ENCODE measurements at places on chromosomes 1 and 21.
A peak's percentile ranks its signal among the peaks of the same experiment; 100 is the strongest.

DNA sequence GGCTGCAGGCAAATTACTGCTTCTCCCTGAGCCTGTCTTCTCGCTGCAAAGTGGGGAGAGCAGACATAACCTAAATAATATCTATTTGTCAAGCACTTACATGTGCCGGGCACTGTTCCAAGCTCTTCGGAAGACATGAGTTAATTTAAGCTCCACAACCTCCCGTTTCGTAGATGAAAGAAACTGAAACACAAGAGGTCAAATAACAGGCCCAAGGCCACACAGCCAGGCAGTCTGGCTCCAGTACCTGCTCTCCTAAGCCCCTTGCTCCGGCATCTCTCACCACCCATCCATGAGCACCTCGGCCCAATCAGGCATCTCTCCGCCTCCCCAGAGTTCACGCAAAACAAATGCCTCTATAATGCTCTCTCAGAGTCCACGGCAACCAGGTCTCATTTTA, 65.4 kb downstream of the TAS1R2 start:
- no peak for DNase-seq

DNA sequence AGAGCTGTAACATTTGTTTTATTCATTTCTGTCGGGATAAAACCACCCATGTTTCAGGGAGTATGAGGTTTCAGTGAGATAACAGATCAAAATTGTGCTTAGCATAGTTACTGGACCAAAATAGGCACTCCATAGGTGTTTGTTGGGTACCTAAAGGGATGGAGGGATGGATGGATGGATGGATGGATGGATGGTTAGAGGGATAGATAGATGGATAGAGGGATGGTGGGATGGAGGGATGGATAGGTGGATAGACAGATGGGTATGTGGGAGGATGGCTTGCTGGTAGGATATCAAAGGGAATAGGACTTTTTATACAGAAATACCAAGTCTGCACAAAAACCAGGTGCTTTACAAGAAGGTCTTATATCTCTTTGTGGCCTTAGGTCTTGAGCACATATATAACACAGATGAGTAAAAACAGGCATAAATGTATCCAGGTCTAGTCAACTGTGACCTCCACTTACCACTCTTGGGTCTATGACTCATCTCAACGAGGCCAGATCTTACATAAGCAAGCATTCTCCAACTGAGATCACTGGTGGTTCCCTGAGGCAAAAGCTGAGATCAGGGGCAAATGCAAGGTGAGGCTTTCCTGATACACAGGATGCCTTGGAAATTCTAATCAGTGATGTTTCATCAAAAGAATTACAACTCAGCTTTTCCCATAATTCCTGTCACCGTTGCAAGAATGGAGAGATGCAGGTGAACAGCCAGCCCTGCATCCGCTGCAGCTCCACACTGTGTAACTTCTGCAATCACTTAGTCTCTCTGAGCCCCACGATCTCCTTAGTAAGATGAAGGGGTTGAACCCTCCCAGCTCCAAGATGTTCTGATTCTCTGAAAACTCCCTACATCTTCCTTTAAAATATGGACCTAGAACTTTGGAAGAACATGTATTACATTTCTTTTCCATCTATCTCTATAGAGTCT, 32.0 kb downstream of the PTAFR start:
- no peak for DNase-seq

- DNase-seq = no peak
Measured at GRCh38 chr1:205670611-205671430, 9.5 kb downstream of the SLC45A3 start.

DNA sequence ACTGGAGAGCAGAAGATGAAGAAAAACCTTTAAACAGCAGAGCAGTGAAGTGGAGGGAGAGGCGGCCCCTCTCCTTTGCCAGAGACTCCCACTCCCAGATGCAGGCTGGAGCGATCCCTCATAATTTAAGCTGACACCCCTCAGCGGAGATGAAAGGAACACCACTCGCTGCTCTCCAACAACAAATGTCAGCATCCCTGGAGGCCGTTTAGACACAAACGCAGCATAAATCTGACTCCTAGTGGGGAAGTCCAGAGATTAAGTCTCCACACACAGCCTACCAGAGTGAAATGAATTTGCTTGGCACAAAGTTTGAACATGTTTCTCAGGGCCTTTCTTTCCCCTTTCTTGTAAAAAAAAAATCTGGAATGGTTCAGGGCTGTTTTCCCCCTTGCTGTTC, 137.8 kb downstream of the LMX1A start:
- no peak for DNase-seq

DNA sequence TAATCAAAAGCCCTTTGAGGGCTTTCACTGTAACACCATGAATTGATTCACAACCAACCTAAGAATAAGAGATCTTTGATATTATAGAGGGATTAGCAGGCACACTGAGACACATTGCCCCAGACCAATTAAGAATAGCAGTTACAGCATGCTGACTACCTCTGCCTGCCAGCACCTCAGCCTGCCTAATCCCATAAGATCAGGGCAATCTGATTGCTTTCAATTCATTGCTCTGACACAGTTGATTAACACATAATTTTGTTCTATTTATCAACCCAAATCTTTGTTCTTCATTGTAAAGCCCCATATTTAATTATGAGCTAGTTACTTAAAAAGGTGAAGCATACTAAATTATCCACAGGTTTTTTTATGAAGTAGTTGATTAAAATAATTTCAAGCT, 548.8 kb upstream of the ZP4 start:
- no peak for DNase-seq

DNA sequence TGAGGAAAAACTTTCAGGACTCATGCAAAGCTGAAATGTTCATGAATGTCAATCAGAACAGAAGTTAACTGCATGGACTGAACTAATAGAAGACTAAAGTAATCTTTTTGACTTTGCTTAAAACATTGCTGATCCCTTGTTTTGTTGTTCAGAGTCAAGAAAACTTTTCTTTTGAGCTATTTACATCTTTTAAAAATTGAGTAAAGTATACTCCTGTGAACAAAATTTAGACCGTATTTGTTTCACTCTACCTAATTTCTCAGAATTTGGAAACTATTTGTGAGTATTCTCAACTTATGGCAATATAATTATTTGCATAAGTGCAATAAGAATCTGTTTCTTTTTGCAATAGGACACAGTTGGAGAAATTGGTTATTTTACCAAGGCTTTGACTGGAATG, 41.1 kb downstream of the INPP5B start:
- no peak for DNase-seq

- DNase-seq = no peak
Measured at GRCh38 chr1:116804736-116805135, 50.5 kb downstream of the CD2 start.

DNA sequence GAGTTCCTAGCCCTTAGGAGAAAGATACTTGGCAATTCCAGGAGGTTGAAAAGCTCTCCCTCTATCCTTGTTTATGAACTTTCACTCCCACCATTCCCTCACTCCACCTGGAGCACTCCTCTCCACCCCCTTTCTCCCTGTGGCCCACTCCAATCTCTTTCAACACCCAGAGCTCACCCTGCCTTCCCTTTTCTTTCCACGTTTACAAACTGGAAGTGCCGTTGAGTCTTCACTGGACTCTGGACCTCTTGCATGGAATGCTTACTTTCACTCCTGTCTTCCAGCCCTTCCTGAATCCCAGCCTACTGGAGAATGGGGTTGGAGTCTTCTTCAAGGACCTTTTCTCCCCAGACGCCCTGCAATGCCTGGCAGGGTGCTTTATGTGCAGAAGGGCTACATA, 198.5 kb downstream of the RHOU start:
- DNase-seq = no peak

- no peak for DNase-seq
Measured at GRCh38 chr1:156777573-156777972, 10.2 kb downstream of the PRCC start.

GRCh38 chr1:71828431-71829012, 453.8 kb downstream of the NEGR1 start:
- no peak for DNase-seq

GRCh38 chr21:44907966-44908895, 12.5 kb downstream of the ITGB2 start:
- no peak for DNase-seq

GRCh38 chr1:119866451-119866850, 29.9 kb downstream of the ADAM30 start:
- DNase-seq = no peak

DNA sequence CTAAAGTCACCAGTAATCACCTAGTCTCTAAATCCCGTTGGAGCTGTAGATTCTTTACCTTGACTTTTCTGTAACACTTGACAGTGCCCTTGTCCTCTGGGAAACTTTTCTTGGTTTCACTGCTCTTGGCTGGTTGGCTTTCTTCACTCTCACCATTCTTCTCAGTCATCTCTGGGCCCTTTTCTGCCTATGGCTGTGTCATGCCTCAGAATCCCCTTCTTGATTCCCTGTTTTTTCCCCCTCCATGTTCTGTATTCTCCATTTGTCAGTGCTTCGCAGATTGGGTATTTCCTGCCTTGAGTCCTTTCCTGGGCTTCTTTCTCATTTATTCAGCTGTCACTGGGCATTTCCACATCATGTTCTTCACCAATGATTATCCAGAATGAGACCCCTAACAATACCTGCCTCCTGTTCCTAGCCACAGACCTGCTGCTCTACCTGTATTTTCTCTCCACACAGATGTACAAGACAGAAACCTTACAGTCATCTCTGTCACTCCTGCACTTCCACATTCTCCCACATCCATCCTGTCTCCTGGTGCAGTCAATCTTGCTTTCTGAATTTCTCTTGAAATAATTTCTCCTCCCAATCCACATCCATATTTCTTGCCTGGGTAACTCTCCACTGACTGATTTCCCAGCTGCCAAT, 14.7 kb downstream of the UCK2 start:
- no peak for DNase-seq

GRCh38 chr1:10890491-10891071, 94.1 kb upstream of the CASZ1 start:
- no peak for DNase-seq

GRCh38 chr1:19757641-19758040, 42.1 kb downstream of the TMCO4 start:
- DNase-seq = no peak

DNA sequence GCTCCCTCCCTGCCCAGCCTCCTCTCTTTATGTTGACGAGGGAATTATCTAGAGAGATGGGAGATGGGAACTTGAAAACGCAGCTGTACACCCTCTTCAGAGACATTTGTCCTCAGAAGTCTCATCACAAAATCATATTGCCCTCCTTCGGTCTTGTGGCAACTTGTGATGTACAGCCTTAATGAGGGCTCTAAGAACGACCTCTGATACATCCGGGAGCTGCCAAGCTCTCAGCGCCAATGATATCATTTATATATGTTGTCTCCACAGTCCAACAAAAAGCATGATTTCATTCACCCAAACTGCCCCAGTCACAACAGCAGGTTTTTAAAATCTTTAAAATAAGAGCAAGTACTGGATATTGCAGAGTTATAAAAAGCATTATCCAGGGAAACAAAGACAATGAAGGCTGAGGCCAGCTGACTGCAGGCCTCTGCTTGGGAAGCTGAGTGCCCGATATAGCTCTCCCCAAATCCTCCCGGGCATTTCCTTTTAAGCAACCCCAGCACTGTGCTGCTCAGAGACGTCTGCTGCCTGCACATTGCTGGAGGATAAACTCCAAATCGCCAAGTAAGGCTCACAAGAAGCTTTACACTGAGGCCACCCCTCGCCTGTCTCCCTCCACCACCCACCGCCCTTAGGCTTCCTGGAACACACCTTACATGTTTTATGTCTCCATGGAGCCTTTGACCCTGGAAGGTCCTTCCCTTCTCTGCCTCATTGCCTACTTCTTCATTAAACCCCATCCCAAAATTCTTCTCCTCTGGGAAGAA, 236.1 kb downstream of the C1orf94 start:
- no peak for DNase-seq

- DNase-seq = no peak
Measured at GRCh38 chr1:186775881-186776560, 52.7 kb upstream of the PLA2G4A start.

DNA sequence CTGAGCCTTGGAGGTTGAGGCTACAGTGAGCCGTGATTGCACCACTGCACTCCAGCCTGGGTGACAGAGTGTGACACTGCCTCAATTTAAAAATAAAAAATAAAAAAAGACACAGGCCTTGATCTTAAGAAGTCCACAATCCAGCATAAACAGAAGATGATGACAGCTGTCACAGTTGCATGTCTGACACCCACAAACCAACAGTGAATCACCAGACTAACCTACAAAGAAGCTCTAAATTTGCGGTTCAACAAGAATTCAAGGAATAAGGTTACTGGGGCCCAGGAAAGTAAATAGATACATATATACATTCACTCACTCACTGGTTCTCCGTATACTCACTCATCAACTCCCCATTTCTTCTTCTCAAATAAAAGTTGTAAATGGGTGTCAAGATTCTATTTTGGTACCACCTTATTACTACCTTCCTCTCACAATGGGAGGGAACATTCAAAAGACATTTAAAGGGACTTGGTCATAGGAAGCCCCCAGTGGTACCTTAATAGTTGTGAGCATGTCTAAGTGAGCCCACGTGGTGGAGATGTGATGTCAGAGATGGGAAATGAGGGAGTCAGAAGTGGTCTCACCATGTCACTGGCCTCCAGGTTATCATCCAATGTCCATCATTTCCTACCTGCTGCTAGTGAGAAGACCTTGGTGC, 66.9 kb upstream of the PRDX6 start:
- no peak for DNase-seq

DNA sequence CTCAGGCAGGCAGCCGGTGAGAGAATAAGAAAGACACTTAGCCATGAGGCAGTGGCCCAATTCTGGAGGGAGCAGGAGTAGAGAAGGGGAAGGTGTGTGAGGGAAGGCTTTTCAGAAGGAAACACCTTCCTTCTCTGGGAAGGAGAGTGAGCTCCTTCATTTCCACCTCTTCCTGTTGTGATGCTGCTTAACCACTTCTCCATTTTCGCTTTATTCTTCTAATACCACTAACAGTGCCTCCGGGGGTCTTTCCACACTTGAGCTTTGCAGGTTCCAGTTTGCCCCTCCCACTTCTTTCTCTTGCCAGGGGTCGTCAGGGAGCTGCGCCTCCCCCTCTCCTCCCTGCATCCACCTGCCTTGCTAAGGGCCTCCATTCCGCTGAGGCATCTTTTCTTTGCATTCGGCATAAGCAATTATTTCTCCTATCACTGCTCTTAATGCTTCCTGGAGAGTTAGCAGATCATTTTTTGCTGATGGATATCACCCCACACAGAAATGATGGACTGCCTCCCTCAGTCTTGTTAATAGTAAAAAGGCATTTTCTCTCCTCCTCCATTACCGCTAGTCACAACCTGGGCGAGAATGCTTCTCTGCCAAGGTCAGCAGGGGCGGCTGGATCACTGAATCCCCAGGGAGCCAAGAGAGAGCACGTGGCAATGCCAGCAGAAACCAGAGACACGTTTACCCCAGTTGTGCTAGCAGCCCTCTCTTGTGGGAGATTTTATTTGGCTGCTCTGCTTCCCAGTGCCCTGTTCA, 74.8 kb downstream of the ELAVL4 start:
- DNase-seq = no peak

- no peak for DNase-seq
Measured at GRCh38 chr1:220137019-220137786, 43.3 kb downstream of the IARS2 start.

- peak; percentile 21 for DNase-seq
Measured at GRCh38 chr21:21232320-21232719, 234.1 kb downstream of the NCAM2 start.

GRCh38 chr1:236457775-236458174, 63.7 kb downstream of the EDARADD start:
- no peak for DNase-seq

GRCh38 chr1:2208309-2209239, 14.0 kb upstream of the FAAP20 start:
- DNase-seq = no peak

- DNase-seq = no peak
Measured at GRCh38 chr1:28112388-28113241, 24.2 kb upstream of the EYA3 start.

- no peak for DNase-seq
Measured at GRCh38 chr1:225835856-225836255, 25.9 kb downstream of the EPHX1 start.

GRCh38 chr1:17877896-17878295, 122.8 kb downstream of the ACTL8 start:
- DNase-seq = no peak
